ENCODE measurements at places on chromosomes 1 and 21. TPM values are rescaled to one million over a fixed set of nuclear protein-coding genes. Genes with fewer than 3 reads are reported as not detected.

- no peak for DNase-seq
Observed at GRCh38 chr1:185663332-185663731, 70.9 kb upstream of the HMCN1 start.

DNA sequence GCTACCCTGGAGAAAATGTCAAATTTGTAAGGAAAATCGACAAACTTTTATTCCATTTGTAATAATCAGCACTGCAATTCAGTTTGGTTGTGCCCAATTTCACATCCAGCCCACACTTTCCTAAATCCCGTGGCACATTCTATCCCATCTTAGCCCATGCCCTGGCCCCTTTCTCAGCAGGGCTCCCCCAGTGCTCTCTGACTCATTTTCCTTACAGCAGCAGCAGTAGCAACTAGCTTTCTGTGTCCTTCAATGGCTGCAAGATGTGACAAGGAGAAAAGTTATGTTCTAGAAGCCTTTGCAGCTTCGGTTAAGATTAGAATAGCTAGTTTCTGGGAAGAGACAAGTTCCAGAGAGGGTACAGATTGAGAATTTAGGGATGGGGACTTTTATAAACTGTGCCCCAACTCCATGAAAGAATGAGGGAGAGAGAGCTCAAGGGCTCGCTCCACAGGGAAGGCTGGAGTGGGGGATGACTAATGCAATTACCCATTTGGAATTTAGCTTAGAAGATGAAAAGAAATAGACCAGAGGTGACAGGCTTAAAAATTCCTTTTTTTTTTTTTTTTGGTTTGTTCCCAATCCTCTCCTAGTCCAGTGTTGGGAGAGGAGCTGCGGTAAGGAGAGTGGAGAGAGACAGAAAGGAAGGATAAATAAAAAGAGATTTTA lies 47.0 kb upstream of the POU2F1 start:
- no peak for DNase-seq

DNA sequence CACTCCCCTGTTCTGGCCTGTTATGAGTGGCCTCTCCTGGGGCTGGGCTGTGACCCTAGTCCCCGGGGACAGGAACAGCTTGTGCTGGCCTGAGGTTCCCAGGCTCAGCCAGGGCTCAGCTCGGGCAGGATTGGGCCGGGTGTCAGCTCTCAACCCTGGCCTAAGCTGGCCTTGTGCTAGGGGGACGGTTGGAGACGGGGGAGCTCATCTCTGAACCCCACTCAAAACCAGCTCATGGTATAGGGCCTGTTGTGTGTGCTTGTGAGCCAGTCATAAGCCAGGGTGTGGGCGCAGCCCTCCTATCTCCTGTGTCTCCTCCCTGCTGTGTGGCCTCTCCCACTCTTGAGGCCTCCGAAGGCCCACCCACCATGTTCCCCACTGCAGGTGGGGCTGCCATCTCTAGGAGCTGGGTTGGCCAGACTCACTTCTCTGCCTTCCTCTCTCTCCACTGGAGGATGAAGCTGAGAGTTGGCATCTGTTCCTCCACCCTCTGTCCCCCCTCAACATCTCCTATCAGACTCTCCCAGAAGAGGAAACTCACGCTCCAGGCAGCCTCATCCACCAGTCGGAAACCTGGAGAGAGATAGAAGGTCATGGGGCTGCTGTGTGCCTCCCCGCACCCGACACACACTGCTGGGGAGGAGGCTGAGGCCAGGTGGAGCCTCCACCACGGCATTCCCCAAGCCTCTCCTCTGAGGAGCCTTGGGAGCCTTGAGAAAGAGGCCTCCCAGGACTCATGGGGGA lies 1.4 kb downstream of the PEAR1 start:
- DNase-seq, result no peak

GRCh38 chr1:11845641-11846335 lies 1.8 kb downstream of the NPPA start:
- DNase-seq, result no peak

DNA sequence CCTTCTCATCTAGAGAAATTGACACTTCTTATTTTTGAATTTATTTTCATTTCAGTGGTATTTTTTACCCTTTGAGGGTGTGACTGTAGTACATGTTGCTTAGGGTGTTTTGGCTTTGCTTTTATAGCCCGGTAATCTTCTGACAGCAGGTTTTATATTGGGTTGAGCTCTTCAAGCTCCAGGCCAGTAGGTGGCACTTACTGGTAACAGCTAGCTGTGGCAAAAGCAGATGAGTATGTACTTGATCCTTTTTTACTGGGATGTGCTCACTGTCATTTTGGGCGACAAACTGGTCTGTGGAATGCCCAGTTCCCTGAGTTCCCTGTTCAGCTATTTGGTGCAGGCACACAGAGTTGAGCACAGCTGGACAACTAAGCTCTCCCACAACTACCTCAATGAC lies 916.2 kb upstream of the B3GALT2 start:
- DNase-seq, result no peak

- no peak for DNase-seq
Observed at GRCh38 chr1:90045853-90046563, 51.1 kb downstream of the ZNF326 start.

DNA sequence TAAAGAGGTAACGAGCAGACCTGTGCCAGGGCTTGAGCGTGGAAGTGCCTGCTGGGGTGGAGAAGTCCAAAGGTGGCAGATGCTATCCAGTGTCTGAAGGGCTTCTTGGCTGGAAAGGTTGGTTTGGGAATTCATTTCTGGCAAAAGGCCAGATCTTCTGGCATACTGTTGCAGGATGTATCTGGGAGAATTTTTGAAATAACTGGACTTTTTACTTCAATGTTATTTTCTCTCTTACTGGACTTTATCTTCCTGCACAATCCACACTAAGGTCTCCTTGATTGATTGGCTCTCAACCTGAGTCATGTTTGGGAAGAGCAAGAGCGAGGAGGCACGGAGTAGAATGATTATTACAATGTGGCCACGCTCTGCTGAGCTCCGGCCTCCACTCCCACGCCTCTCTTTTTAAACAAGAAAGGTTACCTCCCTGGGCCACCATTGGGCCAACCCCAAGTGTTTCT lies 278.4 kb downstream of the TM2D1 start:
- DNase-seq, result no peak

GRCh38 chr21:45475797-45476570 lies 66.3 kb downstream of the SLC19A1 start:
- DNase-seq, result no peak

DNA sequence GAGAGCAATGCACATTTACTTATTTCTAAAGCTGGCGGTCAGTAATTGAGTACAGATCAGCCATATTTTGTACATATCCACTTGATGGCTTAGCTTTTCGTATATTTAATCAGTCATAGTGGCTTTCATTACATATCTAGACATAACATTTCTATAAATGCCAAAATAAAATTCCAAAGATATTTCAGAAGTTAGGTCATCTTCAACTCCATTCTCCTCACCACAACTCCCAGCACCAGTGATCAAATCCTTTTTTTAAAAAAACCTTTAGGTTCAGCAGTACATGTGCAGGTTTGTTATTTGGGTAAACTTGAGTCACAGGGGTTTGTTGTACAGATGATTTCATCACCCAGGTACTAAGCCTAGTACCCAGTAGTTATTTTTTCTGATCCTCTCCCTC lies 53.9 kb upstream of the GNG4 start:
- no peak for DNase-seq

DNA sequence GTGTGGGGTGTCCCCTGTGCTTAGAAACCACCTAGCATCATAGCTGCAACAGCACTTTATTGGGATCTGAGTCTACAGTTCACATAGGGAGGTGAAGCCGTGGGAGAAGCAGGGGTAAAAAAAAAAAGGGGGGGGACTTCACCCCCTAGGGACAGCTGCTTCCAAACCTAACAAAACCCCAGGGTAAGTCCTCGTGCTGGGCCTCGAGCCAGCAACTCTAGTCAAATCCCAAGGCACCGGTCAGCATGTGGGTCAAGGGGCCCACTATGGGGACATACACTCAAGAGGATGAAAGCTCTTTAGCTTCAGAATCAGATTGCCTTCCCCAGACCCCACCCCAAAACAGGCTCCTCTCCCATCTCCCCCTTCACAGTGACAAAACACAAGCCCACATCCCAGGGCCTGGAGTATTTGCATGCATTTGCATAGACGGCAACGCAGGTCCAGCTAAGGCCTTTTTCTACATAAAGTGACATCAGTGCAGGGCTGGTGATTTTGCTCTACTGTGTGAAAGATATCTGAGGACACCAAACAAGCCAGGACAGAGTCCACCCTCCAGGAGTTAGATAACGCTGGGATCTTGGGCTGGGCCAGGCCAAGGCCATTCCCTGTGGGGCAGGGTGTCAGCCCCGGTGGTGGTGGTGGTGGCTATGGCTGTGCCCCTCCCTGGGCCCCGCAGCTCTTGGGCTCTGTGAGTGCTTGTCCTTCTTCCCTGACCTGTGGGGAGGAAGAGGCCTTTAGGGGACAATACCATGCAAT lies 8.1 kb upstream of the PMVK start:
- DNase-seq, result no peak

- no peak for DNase-seq
Observed at GRCh38 chr1:63928186-63929105, 154.6 kb downstream of the ROR1 start.

DNA sequence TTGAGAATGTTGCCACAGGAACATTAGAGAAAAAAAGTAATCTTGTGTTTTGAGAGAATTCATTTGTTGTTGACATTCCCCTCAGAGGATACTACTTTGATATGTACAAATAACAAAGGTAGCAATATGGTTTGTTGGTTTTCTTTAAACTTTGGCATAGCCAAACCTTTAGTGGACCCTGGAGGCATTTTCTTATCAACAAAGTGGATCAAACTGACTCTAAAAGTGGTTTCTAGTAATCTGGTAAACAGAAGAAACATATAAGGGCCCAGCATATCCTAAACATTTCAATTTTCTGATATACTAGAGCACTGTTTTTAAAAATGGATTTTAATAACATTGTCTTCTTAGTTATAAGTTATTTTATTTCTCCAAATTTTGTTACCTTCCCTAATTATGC lies 29.8 kb downstream of the POU2F1 start:
- DNase-seq, result no peak

- no peak for DNase-seq
Observed at GRCh38 chr1:204577794-204578478, 61.7 kb downstream of the MDM4 start.

DNA sequence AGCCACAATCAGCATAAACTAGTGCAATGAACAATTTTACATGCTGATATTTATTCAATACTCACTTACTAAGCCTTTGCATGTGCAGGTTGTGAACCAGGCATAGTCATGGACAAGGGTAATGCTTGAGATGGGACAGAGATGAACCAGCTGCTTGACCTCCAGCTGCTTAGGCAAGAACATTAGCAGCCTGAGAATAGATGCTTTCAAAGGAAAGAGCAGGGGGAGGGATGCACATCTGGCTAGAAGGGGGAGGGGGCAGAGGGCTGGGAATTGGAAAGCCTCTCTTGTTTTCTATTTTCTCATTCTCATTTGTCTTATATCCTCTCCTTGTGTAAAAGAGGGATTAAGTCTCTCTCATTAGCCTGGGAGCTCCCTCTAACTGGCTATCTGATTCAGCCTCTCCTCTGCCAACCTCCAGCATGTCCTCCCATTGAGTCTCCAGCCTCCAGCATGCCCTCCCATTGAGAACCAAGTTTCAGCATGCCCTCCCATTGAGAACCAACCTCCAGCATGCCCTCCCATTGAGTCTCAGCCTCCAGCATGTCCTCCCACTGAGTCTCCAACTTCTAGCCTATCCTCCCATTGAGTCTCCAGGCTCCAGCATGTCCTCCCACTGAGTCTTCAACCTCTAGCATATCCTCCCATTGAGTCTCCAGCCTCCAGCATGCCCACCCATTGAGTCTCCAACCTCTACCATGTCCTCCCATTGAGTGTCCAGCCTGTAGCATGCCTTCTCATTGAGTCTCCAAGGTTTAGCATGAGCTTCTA lies 38.4 kb upstream of the TRABD2B start:
- DNase-seq, result no peak

- no peak for DNase-seq
Observed at GRCh38 chr1:55071477-55071876, 32.1 kb downstream of the PCSK9 start.

GRCh38 chr1:39321979-39322378 lies 117.5 kb downstream of the MACF1 start:
- DNase-seq, result no peak

DNA sequence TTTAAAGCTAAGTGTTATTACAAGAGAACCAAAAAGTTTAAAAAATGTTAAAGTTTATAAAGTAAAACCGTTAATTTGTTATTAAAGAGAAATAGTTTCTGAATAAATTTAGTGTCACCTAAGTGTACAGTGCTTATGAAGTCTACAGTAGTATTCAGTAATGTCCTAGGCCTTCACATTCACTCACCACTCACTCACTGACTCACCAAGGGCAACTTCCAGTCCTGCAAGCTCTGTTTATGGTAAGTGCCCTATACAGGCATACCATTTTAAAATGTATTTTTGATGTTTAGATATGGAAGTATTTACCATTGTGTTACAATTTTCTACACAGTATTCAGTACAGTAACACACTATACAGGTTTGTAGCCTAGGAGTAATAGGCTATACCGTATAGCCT lies 60.1 kb upstream of the GCLM start:
- DNase-seq, result no peak

SPATA46 gene
- total RNA-seq, result not detected

DNASE2B gene
- total RNA-seq, result not detected

COL24A1 gene
- 13.7 TPM for total RNA-seq

IQCC gene
- total RNA-seq, result 3.2 TPM

TCHHL1 gene
- not detected for total RNA-seq

FMO3 gene
- total RNA-seq, result 0.48 TPM

TMPRSS15 gene
- total RNA-seq, result not detected
